ENCODE measurements at places on chromosomes 7 and 10. TPM values are rescaled to one million over a fixed set of nuclear protein-coding genes. Genes with fewer than 3 reads are reported as not detected.
A peak's percentile ranks its signal among the peaks of the same experiment; 100 is the strongest.

PSMA2 gene
- 90.1 TPM for total RNA-seq

BHLHA15 gene
- not detected for total RNA-seq

DNA sequence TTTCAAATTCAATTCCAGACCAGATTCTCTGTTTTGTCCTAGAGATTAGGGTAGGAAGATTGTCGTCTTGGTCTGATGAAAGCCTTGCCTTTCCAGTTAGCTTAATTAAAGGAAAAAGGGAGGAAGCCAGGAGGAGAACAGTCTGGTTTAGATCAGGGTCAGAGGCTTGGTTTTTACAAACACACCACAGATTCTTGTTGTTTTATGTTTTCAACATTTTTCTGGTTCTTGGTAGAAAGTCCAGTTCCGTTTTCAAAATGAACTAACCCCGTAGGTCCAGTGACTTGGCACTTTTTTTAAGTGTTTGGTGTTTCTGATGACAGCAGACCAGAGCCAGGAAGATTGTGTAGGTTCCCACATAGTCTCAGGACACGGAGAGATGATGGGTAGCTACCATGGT lies 167.1 kb upstream of the INHBA start:
- no peak for DNase-seq

DNA sequence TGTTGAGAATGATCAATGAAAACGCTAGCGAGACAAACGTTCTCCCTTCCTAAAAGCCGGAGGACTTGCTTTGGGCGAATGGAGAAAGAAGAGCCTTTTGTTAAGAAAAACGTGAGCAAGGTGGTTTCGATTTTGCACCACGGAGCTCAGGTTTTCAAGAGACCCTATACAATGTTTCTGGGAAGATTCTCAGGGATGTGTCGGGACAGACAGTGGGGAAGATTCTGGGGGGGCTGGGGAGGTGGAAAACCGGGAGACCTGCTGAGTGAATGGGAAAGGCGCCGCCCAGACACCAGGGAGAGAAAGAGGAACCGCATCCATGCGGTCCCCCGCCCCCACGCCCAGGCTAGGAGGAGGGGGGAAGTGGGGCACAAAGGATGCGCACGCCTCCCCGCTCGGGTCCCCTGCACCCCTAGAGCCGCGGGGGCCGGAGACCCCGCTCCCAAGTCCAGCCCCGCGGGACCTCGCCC lies 745 bp downstream of the YWHAG start:
- peak; percentile 82 for DNase-seq

GRCh38 chr7:7017707-7018280 lies 164.6 kb upstream of the C1GALT1 start:
- DNase-seq: no peak

DNA sequence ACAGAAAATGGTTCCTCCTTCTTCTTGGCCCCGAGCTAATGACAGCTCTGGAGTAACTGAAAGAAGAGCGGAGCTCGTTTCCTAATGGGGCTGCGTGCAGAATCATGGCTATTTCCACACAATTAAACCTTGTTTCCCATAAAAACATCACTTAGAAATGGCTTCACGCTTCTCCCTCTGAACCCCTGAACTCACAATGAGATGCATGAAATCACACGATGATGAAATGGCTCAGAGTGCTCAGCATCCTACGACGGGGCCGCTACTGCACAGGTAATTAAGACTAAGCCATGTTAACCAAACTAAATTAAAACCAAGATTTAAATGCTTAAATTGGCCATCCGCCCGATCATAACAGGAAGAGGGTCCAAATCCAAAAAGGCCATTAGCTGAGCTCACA lies 80.0 kb upstream of the DNAAF5 start:
- DNase-seq: no peak

DNA sequence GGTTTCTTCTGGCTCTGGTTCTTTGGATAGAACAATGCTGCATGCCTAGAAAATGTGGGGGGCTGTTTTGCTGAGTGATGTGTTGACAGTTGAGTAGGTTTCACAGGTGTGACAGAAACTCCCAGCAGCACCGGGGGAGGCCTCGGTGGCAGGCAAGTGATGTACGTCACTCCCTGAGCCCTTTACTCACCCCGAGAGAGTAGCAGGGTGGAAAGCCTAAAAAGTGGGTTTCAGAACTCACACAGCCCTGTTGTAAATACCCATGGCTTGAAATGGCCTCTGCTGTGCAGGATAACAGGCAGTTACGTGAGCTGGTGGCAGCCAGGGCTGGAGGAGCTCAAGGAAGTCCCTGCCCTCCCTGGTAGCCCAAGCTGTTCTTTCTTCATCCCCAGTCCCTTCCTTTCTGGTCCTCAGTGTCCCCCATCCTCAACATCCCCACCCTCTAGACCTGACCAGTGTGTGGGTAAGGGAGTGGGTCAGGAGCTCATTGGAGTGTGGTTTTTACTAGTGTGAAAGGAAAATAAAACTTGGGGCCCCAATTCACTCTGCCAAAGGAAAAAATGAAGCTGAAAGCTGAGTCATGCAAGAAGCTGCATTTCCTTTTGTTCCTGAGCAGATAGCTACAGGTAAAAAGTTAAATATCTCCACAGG lies 258.1 kb downstream of the STK31 start:
- no peak for DNase-seq

Data from left ventricle myocardium superior (tissue), 1 donor.